GM12892 (cell line): ENCODE measurements at places on chromosomes 7 and 10.

DNA sequence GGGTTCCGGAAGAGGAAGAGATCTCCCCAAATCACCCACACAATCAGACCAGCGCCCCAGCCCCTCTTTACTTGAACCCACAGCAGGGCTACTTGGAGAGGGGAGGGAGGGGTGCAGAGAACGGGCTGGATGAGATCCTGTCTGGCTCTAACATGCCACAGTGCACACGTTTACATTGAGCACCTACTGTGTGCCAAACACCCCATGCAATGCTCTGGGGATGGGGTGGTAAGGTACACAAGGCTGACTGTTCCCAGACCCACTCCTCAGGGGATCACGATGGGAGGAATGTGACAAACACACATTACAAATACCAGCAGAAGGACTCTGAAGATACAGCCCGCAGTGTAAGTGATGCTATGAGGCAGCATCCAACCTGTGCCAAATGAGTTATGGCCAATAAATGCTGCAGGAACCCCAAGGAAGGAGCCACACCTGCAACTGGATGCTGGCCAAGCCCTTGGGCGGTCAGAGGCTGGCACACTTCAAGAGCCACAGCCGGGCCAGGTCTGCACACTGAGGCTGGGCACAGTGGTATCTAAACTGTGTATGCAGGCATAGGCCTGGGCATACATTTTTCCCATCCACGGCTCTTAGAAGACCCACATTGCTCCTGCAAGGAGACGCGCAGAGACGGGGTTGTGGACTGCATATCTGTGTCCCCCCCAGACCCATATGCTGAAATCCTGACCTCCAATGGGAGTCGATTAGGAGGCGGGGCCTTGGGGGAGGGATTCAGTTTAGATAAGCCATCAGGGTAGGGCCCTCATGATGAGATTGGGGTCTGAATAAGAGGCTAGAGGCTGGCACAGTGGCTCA lies 6.4 kb downstream of the SPOCK2 start:
- peak; percentile 12 for DNase-seq

GRCh38 chr7:142579946-142580345 lies 169.3 kb upstream of the PRSS1 start:
- DNase-seq = no peak

DNA sequence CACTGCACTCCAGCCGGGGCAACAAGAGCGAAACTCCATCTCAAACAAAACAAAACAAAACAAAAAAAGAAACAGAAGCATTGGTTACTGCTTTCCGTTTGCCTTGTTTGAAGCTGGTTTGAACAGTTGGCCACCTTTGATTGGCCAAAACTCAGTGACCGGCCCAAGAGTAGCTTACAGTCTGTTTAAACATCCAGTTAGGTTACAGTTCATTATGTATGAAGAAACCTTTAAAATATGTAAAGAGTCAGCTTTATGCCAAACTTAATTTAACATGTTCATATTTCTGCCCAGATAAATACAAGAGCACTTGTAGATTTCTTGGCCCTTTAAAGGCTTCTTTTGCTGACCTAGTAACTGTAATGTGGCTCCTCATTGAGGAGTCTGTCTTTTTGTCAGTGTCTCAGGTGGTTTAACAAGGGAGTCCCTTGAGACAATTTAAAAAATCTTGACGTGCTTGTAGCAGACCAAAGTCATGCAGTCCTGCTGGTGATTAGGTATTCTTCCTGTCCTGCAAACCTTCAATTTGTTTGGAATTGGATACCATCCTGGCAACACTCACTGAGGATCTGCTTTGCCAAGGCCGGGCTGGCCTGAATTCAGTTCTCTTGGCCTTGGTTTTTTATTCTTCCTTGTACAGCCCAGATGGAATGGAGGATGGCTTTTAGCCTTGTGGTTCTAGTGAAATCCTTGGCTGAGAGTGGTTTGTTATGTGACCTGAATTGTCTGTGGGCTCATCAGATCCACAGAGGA lies 128.9 kb downstream of the PLXDC2 start:
- no peak for DNase-seq

GRCh38 chr10:63899673-63900300 lies 378.6 kb downstream of the REEP3 start:
- no peak for DNase-seq

DNA sequence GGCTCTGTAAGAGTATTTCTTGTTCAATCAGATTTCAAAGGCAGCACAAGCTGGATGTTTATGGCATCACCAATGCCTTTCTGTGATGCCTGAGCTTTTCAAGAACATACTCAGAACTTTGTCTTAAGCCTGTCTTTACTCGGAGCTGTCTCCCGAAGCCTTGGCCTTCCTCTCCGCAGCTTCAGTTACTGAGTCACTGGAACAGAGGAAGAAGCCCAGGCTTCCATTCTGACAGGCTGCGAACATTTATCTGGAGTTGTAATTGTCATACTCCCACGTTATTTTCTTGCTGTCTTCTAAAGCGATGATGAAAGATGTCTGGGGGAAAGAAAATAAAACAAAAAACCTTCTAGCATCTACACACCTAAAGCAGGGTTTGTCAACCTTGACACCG lies 43.9 kb downstream of the GRK5 start:
- no peak for DNase-seq

DNA sequence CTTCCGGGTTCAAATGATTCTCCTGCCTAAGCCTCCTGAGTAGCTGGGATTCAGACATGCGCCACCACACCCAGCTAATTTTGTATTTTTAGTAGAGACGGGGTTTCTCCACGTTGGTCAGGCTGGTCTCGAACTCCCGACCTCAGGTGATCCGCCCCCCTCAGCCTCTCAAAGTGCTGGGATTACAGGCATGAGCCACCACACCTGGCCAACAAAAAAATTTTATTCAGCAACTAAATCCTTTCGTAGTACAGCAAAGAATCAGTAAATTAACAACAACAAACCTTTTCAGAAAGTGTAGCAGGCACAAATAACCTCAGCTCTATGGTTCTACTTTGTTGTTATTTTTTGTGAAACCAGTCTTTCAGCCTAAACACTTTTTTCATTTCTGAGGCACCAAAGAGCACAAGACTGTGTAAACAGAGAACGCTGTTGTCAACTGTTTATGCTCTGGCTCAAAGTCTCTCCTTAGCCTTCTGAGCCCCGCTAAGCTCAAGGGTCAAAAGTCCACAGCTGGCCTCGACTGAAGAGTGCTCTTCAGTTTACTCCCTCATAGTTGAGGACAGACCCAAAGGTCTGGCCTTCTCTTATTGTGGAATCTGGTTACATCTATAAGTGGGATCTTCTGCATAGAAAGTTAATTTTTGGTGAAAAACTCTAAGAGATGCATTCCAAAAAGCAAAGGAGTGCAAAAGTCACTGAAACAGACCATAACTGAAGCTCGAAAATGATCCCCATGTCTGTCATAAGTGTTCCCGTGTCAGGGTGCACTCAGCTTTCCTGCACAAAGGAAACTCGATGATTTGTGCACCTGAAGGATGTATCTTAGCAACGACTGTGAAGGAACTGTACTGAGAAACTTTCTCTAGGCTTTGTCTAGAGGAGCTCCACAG lies 24.6 kb upstream of the DDX50 start:
- no peak for DNase-seq

DNA sequence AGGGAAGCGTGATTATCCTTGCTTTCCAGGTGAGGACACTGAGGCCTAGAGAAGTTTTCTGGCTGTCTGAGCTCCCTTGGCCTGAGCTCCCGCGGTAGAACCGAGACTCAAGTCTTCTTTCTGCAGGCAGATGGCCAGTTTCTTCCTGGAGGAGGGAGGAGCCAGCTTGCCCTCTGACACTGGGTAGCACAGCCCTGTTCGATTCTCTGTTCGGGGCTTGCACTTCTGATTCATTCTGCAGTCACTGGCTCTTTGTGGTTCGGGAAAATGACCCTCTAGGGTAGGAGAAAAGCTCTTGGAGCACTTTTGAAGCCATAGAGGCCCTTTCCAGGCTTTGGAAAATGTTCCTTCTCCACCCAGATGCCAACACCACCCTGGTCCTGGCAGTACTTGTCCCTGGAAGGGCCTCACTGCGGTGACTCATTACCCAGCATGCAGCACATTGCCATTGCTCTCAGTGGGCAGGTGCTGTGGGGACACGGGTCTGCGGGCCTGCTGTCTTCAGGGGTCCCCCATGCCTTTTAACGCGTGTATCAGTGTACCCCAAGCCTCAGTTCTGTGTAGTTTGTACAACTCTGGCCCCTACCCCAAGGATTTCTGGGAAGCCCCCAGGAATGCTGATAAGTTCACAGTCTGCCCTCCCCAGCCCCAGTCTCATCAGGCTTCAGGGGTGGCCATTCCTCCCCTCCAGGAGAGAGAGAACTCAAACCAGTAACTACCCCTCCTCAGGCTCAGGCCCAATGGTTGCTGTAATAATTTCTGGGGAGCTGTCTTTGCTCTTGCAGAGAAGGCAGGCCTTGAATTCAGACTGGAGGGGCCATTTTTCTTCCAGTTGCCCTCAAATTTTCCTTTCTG lies 11.9 kb downstream of the CHST3 start:
- DNase-seq = no peak

DNA sequence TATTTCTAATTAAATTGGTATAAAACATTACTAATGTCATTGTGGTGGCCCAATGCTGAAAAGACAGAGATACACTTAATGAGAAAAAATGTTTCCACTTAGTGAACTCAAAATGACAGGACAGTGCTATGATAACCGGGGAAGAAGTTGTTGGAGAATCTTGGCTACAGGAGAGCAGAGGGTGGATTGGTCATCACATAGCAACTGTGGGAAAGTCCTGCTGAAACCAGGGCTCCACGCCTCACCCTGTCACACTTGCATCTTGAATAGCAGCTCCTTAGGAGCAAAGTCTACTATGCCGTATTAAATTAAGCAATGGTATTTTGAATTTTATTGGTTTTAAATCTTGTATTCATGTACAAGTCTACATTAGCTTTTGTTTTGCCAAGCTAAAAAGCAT lies 225.5 kb downstream of the KLF6 start:
- DNase-seq = no peak

GRCh38 chr10:60000747-60001146 lies 94.4 kb upstream of the CCDC6 start:
- DNase-seq = no peak

- peak; percentile 65 for DNase-seq
These were observed at the start of gene RAPGEF5 for GRCh38 chr7:22356701-22357310. TSS of gene RAPGEF5 (minus strand) at chr7:22357154. CDS start at chr7:22357060, 94 bp downstream.

- DNase-seq = no peak
These were observed 67.5 kb downstream of the POU6F2 start for GRCh38 chr7:39045231-39045630.

- no peak for DNase-seq
These were observed 99.6 kb downstream of the CHST15 start for GRCh38 chr10:123993534-123994416.

GRCh38 chr10:92757066-92757710 lies 67.4 kb downstream of the HHEX start:
- DNase-seq = peak; percentile 42

DNA sequence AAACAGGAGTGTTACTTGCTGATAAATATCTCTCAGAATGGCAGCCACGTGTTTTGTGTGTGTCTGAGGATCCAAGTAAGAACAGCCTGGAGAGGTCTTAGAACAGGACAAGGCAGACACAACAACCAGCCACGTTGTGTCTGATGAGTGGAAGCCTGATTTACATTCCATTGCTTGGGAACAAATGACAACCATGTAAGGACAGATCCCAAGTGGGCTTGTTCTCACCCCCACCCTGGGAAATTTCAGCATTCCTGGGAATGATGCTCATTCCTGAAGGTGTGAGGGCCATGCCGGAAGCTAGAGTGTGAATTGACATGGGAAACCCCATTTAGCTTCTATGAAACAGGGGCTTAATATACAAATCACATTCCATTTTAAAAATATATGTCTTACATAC lies 35.9 kb downstream of the IL6 start:
- DNase-seq = no peak
